Forelimb muscle (tissue), 1 donor: ENCODE measurements at places on chromosomes 13 and 19.

DNA sequence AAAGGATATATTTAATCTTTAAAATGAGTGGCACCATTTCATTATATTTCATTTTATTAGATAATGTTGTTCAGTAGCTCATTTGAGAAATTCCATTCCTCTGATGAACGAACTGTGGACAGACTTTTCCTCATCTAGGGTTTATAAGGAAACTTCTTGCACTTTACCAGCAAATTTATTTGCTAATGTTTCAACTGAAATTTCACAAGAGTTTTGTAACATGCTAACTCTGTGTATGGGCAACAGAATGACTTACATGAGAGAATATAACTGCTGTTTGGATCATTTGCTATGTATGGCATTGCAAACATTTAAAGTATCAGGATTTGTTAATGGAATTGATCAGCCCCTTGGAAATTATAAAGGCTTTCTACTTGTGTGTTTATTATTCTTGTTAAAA is 3.7 kb upstream of the IRS2 start:
- DNase-seq, result no peak

DNA sequence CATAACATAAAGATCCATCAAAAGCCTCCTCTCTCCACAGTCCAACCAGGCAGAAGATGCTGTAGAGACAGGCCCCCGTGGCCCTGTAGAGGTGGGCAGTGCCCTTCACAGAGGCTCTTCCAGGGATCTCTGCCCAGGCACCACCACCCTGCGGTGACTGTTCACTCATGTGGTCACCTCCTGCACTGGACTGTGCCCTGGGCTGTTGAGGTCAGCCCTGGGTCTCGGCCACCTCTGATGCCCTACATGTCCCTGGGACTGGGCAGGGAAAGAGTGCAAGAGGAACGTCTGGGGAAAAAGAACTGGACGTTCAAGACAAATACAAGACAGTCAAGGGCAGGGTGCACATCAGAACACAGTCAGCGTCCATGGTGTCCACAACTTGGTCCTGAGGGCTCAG is 22.3 kb downstream of the PEPD start:
- DNase-seq, result no peak

DNA sequence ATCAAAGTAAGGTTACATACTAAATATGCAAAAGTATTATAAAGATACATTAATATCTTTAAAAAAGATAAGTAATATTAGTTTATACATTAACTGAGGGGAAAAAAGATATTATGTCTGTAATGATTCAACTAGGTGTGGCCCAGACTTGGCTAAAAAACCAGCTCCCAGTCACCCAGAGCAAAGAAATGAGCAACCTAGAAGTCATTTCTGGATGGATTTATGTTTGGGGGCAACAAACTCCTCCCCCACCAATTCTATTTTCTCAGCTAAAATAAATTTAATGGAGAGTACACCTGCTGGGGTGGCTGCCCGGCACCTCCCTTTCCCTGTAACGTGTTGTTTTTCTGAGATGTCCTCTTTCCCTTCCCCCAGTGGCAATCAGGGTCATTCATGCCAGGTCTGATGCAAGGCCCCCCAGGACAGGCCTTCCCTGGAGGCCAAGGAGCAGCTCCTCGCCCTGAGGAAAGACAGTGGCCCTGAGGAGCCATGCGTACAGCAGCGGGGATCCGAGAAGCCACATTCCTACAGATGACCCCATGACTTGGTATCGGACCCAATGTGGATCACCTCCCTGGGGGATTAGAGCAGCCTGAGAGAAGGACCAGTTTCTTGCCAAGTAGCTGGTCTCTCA is 78.6 kb upstream of the DOCK9 start:
- no peak for DNase-seq

DNA sequence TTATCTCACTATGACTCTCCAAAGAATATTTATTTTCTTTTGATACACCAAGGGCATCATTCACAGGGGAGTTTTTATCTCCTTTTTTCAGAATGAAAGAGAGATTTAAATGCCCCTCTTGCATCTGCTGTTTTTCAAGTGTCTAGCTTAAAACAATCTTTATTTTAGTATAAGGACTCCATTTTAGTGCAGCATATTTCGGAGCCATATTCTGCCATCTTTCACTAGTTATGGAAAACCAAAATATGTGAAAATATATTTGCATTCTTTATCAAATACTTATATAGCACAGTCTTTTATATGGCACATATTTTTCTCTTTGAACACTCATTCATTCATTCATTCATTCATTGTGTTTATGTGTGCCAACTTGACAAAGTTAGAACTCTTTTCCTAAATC is 1130.2 kb downstream of the SLITRK5 start:
- no peak for DNase-seq

DNA sequence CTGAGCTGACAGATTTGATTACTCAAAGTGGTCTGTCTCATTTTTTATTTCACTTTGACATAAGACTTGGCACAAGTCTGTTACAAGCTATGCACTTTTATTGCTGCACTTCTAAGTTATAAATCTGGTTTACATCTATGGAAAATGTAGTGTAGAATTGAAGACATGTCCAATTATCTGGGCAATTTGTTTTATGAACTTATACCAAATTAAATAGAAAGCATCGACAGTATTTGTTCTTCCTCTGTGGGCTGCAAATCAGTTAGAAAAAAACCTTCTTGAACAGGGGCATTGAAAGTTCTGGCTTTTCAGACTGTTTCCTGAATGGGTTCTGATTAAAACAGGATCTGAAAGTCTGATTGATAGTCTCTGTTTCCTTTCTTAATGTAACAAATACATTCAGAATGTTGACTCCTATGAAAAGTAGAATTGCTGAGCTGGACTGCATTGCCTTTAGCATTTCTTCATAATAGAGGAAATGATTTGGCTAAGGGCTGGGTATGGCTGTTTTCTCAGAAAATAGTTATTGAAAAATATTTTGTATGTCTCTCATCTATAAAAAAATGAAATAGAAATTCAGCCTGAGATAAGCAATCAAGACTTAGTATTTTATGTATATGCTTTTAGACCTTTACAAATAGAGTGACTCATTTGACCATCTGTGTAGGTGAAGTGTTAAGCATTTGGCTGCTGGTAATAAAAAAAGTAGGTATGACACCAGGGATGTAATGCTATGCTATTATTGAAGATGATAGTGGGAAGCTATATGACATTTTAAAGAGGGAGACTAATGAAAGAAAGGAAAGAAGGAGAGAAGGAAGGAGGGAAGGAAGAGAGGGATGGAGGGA is 210.9 kb upstream of the SPRY2 start:
- no peak for DNase-seq

GRCh38 chr19:46783670-46784069 is 4.7 kb downstream of the SLC1A5 start:
- DNase-seq, result no peak

GRCh38 chr13:75986818-75987217 is 350.7 kb downstream of the LMO7 start:
- no peak for DNase-seq

- DNase-seq, result no peak
These were observed 3.5 kb downstream of the RNF113B start for GRCh38 chr13:98173431-98174152.

DNA sequence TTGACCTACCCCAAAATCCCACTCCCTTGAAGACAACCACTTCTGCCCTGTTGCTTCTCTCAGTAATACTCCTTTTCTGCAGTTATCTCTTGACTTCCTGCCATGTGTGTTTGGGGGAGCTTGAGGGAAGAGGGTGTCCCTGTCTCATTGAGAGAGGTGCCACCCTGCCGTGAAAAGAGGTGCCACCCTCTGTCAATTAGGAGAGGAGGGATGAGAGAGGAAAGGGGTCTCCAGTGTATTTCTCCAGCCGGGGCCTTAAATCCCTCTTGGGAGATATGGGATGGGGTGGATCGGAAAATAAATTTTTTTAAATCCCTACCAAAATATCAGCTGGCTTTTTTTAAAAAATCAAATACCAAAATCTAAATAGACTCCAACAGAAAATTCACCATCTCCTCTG is 16.5 kb downstream of the PLD3 start:
- DNase-seq, result no peak

DNA sequence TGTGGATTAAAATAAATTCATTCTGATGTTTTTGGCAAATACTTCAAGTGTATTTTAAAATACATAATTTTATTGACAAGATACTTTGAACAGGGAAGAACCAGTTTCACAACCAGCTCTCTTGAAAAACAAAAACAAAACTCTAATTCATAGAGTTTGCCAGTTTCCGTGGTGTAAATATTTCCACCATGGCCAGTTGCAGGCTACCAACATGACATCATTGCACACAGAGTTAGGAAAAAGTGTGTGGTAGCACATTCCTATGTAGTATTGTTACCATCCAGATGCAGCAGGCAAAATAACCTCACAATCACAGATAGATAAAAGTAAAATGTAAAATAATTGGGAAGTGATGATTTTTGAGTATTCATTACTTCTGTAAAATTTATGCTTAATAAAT is 7.7 kb upstream of the RNF113B start:
- no peak for DNase-seq

DNA sequence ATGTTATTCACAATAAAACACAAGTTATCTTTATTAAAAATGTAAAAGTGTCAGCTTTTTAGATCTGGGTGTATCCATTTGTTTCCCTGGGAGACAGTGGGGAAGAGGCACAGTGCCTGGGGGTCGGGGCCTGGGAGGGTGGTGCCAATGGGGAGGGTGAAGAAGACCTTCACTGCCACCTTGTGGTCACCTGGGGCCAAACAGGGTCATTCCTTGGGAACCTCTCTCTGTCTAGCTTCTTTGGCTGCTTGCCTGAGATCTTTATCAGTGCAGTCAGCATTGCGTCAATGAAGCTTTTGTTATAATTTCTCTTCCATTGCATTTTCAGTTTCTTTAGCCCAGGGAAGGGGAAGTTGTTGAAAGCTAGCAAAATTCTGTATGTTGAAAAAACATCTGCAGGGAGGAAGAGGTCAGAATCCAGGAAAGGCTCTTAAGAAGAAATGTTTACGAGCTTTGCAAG is 39.1 kb downstream of the PCDH8 start:
- DNase-seq, result peak; percentile 11

GRCh38 chr19:8811315-8812172 is 20.6 kb downstream of the ZNF558 start:
- no peak for DNase-seq

DNA sequence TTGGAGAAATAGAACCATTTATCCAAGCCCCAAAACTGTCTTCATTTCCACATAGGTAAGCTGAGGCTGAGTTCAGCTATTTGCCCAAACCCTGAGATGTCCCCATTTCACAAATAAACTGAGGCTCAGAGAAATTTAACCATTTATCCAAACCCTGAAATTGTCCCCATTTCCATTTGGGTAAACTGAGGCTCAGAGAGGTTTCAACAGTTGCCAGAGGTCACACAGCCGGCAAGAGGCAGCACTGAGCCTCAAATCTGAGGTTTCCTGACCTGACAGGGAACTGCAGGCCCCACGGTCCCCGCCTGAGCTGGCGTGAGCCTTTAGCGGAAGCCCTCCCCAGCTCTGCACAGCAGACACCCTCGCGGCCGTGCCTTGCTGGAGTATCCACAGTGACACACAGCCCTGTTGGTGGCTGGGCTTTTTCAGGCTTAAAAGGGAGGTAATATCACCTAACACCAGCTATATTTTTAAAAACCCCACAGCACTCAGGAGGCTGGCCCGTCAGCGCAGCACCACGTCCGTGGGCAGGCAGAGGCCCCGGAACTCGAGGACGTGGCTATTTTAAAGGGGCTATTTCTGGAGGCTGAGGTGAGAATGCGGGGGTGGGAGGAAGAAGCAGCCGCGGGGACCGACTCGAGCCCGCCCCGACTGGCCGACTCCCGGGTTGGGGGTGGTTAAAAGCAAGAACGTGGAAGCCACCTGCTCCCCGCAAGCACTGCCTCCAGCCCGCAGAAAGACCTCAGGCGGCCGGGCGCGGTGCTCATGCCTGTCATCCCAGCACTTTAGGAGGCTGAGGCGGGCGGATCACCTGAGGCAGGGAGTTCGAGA is 18.5 kb downstream of the PTPRS start:
- no peak for DNase-seq

GRCh38 chr19:49588365-49589122 is 2.4 kb upstream of the PRR12 start:
- no peak for DNase-seq

DNA sequence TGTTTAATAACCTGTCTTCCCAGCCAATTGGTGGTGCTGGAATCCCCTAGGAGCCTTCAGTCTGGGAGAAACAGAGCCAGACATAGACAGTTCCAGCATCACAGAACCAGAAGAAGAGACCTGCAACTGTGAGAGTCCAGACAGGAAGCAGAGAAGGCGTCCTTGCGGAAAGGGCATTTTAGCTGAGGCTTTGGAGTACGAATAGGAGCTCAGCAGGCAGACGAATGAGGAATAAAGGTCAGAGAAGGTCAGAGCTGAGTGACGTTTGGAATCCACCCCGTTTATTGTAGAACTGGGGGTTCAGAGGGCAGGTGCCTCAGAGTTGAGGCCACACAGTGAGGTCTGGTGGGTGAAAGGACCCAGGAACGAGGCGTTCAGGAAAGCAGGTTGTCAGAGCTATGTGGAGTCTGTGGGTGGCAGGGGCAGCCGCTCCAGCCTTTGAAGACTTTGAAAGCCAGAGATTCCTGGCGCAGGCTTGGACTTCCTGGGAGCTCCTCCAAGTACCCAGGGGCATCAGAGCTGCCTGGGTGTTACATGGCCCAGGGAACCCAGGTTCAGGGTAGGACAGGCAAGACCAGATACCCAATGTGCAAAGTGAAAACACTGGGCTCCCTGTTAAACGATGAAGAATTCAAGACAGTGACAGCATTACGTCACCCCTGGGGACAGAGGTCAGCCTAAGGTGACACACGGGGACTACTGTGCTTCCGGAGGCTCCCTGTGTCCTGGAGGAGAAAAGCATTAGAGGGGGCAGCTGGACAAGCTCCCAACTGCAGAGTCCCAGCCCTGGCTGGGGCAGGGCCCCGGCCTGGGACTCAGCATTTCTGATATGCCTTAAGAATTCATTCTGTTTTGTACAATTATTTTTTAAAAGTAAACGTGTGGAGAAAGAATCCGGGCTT is 5.5 kb downstream of the ARRDC2 start:
- no peak for DNase-seq

DNA sequence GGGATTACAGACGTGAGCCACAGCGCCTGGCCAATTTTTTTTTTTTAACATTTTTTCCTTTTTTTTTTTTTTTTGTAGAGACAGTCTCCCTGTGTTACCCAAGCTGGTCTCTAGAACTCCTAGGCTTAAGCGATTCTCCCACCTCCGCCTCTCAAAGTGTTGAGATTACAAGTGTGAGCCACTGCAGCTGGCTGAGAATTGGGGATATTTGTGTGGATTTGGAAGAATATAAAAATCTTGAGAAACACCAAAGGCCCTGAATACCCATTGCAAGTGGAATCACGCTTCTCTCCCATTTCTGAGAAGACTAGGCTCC is 79.9 kb upstream of the ABCC4 start:
- DNase-seq, result no peak
